ENCODE measurements at places on chromosomes 12 and 14.

GRCh38 chr12:92466391-92467305 lies 236.1 kb upstream of the PLEKHG7 start:
- DNase-seq: no peak

DNA sequence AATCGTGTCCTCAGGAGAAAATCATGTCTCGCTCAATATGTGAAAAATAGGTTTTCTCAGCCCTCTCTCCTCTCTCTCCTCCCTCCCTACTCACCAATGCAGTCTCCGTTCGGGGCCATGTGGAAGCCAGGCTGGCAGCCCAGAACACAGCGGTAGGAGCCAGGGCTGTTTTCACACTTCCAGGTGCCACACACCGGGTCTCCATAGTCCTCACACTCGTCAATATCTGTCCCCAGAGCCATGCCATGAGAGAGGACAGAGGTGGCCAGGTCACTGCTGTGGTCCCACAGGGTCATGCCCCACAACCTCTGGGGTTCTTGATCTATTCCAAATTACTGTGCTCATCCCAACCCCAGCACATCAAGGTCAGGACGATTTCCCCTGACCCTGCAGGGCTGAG lies 13.5 kb downstream of the ISCA2 start:
- no peak for DNase-seq

GRCh38 chr12:124153392-124153791 lies 141.5 kb upstream of the RFLNA start:
- DNase-seq: no peak

DNA sequence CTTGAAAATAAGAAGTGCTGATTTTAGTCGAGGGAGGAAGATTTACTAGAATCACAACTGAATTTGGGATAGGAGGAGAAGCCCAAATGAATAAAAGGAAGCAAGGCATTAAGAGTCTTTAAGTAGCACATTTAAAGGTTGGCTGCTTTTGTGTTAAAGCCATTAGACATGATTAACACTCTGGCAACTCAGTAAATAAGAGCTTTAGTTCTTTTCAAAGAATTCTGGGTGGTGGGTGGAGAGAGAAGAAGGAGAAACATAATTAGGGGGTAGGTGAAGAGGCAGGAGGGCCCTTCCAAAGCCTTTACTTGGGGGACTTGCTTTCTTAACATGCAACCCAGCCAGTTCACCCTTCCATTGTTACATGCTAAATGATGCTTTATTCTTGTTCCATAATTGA lies 284.6 kb upstream of the SEL1L start:
- DNase-seq: no peak

DNA sequence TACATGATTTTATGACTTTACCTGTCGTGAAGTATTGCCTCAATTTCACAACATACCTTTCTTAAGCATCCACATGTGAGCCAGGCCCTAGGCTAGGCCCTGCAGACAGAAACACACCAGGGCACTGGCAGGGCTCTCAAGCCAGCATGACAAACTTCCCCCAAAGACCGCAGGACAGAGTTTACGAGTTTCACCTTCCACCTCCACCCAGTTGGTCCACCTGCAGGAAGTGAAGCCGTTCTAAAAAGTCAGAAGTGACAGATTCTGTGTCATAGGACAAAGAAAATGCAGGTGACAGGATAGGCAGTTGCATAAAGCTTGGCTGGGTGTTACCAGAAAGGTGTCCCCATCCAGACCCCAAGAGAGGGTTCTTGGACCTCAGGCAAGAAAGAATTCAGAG lies 382.3 kb downstream of the PCNX1 start:
- DNase-seq: no peak

DNA sequence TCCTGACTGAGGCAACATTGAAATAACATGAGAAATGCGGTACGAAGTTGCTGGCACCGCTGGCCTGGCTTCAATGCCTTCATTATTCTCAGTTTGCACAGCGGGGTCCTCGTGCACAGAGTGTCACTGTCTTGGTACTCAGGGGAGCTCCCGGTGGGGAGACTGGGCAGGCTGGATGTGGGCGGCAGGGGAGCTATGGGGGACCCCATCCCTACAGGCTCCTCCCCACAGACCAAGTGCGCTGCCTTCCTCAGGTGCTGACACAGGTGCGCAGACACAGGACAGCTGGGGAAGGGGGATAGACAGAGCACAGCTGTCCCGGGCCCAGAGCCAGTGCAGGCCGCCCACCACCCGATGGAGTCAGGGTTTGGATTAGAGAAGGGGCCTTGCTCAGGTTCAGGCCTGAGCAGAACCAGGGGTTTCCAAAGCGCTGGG lies 270.1 kb downstream of the ADGRD1 start:
- DNase-seq: no peak

DNA sequence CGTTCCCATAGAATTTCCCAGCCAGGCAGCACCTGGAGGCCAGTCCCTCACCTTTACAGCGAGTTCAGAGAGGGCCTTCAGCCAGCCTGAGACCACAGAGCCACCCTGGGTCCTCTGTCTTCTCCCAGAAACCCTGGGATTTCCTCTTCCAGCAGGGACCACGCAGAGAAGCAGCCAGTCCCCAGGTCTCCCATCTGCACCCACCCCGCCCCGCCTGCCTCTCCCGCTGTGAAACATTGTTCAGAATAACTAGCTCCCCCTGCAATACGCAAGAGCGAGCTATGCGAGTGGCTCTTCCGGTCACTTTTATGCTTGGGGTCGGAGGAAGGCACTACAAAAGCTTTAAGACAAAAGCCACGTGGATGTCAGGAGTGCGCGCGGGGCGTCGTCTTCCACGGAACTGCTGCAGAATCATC lies 77.8 kb downstream of the SERPINA3 start:
- no peak for DNase-seq

DNA sequence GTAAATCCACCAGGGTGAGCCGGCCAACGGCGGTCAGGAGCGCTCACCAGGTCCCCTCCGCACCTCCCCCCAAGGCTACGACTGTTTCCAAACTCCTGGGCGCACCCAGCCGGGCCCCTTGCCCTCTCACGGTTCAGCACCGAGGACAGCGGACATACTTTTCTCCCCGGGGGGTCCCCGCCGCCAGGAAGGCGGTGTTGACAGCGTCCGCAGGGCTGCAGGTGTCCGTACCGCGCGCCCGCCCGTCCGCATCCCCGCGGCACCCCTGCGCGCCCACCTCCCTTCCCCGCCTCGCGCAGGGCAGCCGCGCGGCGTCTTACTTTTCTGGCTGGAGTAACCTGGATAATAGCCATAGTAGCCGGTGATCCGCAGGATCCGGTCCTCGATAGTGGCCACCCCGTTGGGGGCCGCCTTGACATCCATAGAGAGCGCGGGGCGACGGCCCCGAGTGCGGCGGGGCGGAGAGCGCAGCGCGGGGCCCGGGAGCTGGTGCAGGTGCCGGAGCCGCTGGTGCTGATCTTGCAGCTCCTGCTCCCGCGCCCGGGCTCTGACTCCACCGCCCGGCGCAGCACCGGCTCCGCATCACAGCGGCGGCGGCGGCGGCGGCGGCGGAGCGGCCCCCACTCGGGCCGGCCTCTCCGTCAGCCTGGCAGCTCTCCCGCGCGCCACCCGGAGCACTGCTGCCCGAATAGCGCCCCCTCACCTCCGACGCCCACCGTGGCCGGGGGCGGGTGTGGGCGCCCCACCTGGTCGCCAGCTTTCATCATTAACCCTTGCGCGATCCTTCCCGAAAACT lies at the start of gene SLC35F4:
Gene SLC35F4 (minus strand): TSS at position 690 of the 796 bp plus-strand sequence.
- DNase-seq: no peak

DNA sequence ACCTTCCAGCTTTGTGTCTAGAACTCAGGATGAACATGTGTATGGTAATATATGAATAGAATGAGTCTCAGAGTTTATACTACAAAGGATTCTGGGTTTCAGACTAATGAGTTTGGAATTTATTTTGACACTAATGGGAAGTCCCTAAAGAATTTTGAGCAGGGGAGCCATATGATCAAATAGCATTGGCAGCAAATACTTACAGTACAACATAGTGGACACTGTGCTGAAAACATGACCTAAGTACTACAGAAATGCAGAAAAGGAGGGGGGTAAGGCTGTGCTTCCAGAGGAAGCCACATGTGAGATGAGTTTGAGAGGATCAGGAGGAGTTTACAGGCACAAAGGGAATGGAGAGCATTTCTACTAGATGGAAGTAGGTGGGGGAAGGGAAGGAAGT lies 225.8 kb downstream of the C12orf42 start:
- no peak for DNase-seq

DNA sequence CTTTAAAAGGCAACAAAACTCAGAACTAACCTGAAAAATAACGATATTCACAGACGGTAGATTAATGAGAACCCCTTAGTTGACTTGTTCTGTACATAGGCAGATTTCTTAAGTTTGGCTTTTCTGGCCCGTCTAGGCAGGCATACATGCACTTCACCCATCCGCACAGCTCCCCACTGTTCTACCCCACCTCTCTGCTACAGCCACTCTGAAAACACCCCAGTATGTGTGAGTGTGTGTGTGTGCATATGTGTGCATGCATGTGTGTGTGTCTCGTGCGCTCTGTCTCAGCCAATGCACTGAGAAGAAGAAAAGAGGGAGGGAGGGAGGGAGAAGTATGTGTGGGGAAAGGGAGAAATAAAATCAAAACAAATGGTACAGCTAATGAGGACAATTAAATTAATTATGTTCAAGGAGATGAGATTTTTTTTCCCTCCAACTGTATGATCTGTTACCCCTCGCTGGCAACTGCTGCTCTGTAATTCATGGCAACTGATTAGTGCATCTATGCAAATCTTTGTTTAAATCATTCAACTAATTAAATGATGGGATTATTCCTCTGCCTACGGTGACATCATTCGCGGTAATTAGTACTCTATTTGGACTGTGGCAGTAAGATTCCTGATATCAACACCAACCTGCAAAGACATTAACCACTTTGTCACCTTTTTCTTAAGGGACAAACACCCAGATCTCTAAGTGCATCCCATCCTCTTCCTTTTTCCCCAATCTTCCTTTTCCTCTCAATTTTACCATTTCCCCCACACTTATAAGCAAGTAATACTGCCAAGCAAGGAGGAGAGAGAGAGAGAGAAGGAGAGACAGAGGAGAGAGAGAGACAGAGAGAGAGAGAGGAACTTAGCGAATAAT lies 2.2 kb upstream of the LMO3 start:
- DNase-seq: no peak

- no peak for DNase-seq
These were observed 942.0 kb upstream of the FBXO33 start for GRCh38 chr14:40374221-40374620.

DNA sequence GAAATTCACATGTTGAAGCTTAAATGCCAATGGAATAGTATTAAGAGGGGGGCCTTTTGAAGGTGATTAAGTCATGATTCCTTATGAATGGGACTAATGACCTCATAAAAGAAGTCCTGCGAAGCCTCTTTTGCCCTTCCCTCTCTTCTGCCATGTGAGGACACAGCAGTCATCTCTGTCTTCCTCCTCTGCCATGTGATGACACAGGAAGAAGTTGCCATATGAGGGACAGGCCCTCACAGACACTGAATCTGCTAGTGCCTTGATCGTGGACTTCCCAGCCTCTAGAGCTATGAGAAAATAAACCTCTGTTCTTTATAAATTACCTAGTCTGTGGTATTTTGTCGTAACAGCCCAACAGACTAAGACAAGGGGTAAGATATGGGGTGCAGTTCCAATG lies 100.7 kb downstream of the VCPKMT start:
- DNase-seq: no peak

GRCh38 chr14:52021957-52022600 lies 32.7 kb downstream of the RTRAF start:
- DNase-seq: no peak

DNA sequence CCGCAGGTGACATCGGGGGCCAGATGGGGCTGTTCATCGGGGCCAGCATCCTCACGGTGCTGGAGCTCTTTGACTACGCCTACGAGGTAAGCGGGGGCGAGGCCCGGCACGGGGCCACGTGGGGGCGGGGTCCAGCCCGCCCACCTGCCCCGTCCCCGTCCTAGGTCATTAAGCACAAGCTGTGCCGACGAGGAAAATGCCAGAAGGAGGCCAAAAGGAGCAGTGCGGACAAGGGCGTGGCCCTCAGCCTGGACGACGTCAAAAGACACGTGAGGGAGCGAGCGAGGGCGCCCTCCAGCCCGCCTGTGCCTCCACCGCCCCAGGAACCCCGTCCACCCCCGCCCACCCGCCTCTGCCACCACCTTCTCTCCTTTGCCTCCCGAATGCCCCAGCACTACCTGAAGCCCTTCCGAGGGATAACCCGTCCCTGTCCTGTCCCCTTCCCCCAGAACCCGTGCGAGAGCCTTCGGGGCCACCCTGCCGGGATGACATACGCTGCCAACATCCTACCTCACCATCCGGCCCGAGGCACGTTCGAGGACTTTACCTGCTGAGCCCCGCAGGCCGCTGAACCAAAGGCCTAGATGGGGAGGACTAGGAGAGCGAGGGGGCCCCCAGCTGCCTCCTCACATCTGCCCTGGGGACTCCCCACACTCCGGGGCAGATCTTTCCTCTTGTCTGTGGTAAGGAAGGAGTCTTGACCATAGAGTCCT lies 3.9 kb upstream of the SMARCD1 start:
- no peak for DNase-seq

DNA sequence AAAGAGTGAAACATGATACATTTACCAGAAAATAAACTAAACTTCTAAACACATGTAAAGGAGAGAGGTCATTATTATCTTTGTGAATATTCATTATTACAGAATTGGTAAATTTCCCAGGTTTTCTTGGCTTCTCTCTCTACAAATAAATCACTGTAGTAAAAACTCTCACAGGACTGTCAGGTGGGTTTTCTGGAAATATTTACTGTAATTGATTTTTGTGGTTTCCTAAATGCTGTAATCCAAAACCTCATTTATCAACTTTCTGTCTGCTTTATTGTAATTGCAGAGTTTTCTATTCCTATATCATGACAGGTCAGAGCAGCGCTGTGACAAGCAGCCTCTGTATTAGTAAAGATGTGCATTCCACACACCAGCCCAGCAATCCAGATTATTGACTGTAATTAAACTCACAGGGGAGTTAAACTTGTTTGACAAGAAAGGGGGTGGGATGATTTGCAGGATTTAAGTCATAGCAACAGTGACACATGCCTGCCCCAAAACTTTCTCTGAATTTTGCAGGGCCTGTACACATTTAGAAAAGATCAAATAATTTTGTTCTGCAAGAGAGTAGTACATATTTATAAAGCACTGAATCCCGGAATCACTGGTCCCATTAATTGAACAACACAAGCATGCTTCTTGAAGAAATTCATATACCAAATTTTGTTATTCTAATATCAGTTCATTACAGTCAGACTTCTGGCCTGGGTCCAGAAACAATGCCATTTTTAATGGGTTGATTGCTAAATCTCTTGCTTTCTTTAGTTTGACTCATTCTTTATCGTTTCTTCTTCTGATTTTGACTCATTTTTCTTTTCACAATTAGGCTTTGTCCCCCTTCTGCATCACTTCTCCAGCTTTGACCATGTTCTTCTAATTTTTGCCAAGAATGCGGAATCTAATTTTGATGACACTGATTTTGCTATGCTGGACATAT lies 42.2 kb downstream of the PTPRO start:
- DNase-seq: no peak

GRCh38 chr12:77031745-77032144 lies 33.6 kb downstream of the E2F7 start:
- DNase-seq: peak; percentile 2

DNA sequence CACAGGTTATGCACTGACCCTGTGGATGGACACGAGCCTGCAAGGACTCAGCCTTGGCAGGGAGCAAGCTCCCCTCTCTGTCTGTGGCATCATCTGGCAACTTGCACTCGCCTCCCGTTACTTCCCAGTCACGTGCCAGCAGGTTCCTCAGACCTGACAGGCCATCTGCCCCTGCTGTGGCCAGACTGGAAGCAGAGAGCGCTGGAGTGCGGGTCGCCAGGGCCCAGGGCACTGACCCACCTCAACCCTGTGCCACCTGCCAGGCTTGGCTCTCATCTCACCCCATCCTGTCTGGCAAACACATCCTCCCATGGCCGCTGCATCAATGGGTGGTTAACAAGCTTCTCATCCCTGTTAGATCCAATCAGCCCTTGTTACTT lies 28.4 kb downstream of the SLC6A12 start:
- DNase-seq: no peak
